AG08396 (cell line): ENCODE measurements at places on chromosomes 13 and 19.

DNA sequence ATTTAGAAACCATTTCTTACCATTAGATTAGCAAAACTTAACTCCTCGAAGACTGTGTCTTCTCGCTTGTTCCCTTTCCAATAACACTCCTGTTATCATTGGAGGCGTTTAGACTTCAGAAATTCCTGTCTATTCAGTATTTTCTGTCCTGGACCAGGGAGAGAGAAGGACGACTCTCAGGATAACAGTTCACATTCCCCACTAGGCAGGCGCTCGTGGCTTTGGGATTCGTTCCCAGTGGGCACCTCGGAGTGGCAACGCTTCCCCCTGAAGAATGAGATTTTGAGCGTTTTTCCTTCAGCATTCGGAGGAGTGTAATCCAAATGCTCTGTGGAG is 429 bp upstream of the ZNF225 start:
- DNase-seq = no peak

GRCh38 chr13:108444448-108444847 is 174.9 kb downstream of the TNFSF13B start:
- no peak for DNase-seq

- DNase-seq = no peak
Observed at GRCh38 chr13:27130979-27131623, 40.5 kb downstream of the USP12 start.

DNA sequence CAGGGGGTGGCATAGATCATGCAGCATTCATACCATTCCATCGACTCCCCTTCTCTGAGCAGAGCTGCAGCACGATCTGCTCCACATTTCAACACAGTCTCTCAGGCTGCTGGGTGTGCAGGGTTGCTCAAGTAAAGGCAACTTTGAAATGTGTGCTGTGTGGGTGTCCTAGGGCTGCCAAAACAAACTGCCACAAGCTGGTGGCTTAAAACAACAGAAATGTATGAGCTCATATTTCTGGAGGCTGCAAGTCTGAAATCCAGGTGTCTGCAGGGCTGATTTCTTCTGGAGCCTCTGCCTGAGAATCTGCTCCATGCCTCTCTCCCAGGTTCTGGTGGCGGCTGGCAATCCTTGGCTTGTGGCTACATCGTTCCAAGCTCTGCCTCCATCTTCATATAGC is 63.7 kb upstream of the WDFY2 start:
- DNase-seq = peak; percentile 37

DNA sequence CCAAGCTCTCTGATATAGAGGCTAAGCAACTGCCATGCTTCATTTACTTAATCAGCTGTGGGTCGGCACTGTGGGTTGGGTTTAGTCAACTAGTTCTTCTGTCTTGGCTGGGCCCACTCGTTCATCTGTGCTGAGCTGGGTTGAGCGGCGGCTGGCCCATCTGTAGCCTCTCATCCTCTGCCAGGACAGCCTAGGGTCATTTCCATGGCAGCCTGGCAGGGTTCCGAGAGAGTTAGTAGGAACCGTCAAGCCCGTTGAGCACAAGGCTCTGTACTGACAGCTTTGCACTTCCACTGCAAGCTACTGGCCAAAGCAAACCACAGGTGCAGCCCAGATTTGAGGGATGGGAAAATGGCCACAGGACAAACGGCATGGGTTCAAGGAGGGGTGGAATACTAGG is 6.6 kb upstream of the ZNF835 start:
- no peak for DNase-seq

DNA sequence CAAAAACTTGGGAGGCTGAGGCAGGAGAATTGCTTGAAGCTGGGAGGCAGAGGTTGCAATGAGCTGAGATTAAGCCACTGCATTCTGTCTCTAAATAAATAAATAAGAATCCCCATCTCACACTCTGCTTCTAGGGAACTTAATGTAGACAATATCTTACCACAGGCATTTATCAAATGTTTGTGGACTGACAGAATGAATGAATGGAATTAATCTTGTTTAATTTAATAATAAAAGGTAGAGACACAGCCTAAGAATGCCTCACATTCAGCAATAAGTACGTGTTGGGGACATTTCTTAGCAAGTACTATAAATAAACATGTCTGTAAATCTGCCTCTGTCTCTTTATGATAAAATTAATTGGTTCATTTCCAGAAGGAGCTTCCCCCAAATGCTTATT is 36.2 kb upstream of the RBM26 start:
- DNase-seq = no peak

DNA sequence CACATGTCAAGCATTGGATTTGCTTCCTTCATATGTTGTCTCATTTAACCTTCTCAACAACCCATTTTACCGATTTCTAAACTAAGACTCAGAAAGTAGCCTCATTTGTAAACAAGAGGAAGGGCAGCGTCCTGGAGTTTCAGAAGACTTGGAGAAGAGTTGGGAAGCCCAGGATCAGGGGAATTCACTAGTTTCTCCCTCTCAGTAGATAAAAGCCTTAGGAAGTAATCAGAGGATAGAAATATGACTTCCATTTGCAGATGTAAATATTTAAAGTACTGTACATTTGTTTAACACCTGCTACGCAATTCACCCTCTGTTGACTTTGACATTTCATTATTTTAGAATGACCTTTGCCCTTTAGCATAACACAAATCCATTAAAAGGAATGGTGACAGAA is 216.4 kb downstream of the DCT start:
- no peak for DNase-seq

- no peak for DNase-seq
Observed at GRCh38 chr13:47109028-47109427, 212.2 kb upstream of the HTR2A start.

DNA sequence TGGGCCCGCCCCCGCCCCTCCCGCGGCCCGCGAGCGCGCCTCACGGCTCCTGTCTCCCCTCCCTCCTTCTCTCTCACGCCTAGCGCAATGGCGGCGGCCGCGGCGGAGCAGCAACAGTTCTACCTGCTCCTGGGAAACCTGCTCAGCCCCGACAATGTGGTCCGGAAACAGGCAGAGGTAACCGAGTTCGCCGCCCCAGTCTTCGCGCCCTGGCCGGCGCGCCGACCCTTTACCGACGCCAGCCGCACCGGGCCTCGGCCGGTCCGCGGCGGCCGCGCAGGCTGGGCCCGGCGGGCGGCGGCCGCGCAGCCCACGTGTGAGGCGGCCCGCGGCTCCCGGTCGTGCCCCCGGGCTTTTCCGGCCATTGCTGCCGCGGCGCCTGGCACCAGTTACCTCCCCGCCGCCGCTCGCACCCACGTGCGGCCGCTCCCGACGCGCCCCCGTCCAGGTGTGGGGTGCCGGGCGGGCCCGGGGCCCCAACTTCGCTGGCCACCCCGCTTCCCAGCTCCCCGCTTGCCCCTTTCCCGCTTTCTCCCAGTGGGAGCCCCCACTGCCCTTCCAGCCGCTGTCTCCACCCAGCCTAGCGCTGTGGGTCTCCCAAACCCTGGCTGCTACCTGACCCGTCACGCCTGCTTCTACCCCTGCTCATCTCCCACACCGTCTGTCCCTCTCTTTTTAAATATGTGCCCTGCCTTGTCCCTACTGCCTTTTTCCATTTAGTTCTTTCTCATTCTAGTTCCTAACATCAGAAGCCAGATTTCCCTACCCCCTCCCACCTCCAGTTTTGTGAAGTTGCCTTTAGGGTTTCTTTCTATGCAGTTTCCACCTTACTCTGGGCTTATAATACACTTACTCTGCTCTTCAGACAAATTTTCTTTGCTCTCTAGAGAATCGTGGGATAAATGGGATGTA is 23.4 kb downstream of the IPO5 start:
- peak; percentile 74 for DNase-seq

DNA sequence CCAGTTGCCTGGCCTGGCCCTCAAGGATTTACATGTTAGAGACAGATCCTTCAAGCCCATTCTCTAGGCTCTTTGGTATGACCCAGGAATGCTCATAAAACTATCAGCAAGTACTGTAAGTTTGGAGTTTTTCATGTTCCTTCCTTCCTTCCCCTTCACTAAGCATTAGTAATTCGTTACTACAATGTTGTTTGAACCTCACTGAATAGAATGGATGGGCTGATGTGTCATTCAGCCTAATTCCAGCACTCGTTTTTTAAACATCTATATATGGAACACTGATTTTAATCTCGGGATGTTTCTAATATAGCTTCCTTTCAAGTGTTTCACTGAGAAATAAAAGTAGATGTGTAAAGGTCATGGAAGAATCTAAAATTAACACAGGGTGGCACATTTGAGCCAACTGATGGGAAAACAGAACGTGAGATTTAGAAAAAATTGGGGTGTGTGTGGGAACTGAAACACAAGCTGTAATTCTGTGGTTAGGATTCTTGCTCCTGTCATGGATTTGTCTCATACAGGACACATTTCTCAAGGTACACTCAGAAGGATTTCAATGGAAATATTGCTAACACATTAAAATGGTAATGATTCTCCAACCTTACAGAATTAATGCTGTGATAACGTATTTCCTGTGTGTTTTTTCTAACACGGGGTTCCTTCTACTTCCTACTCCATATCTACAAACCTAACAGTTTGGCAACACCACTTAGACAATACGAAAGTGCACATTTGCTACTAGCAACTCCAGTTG is 93.4 kb downstream of the FLT1 start:
- peak; percentile 16 for DNase-seq

GRCh38 chr19:7670790-7671189 is 1.9 kb downstream of the RETN start:
- DNase-seq = no peak

DNA sequence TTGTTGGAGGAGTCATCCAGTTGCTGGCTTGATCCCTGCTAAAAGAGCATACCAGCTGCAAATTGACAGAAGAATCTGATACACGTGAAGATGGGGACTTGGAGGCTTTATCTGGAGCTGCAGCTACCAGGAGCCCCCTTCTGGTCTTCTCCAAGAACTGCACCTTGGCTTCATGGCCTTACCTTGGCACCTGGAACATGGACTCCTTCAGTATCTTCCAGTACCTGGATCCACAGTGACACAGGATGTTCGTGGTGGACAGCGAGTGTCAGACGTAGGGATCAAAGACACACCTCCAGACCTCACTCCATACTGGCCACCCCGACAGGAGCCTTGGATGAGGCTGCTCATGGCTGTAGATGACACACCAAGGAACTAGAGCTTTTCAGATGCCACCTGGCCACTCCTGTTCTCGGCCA is 9.9 kb upstream of the ACSBG2 start:
- peak; percentile 67 for DNase-seq

GRCh38 chr13:62629618-62630017 is 1214.0 kb upstream of the PCDH20 start:
- no peak for DNase-seq

- DNase-seq = peak; percentile 17
Observed at GRCh38 chr13:80237646-80238045, 103.3 kb downstream of the SPRY2 start.

GRCh38 chr13:79459906-79460305 is 21.0 kb upstream of the NDFIP2 start:
- no peak for DNase-seq

- peak; percentile 93 for DNase-seq
Observed at GRCh38 chr13:24148414-24149235, 11.9 kb upstream of the SPATA13 start.

DNA sequence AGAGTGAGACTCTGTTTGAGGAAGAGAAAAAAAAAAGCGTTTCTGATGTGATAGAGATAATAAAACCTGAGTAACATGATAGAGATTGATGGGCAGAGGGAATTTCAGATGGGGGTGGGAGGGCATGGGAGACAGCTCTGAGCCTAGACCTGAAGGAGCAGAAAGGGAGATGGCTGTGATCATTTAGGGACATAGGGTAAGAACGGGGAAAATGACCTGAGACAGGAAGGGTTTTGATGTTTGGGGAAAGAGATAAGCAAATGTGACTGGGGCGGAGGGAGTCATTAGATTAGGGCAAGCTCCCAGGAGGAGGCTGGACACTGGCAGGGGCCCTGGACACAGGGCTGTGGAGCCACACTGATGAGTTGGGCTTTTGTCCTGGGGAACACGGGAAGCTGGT is 6.1 kb downstream of the ZNF320 start:
- no peak for DNase-seq

DNA sequence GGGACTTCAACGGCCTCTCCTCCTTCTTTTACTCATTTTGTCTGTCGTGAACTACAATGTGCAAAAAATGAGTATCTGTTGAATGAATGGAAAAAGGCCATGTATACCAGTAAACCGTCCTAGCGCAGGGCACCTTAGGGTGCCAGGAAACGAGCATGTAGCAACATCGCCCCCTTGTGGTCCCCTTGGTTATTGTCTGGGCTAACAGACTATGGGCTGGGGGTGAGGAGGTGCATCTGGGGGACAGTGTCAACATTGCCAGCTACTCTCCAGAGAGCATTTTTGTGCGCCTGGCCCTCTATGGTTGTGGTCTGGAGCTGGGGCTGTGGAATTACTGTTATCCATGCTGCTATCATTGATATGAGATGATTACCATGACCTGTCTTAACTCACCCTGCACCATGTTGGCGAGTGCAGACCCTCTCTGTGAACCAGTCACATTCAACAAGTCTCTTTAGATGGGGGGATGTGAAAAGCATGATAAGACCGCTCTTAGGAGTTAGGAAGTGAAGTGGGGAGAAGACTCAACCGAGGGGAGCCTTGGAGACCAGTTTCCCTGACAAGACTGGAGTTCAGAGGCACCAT is 22.8 kb upstream of the SIGLEC11 start:
- peak; percentile 53 for DNase-seq

DNA sequence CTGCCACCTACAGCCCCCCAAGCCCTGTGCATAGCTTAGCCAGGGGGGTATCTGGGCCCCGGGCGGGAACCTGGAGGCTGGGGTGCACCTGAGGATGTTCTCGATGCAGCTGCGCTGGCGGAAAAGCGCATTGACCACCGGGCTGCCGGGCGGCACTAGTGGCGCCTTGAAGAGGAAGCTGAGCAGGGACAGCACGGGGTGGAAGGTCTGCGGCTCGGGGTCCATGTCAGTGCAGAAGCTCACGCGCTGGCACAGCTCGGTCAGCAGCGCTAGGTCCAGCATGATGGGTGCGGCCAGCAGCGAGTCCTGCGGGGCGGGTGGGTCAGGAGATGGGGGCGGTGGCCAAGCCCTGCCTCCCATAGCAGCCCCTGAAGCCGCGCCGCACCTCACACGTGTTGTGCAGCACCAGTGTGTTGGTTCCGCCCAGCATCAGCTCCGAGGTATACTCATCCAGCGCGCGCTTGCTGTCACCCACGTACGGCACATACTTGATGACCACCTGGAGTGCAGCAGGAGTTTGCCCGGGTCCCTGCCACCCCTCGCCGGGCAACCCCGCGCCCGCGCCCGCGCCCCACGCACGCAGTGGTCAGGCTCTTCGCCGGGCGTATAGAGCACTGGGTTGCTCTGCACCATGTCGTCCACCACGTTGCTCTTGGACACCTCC is 2.6 kb downstream of the ISYNA1 start:
- no peak for DNase-seq

DNA sequence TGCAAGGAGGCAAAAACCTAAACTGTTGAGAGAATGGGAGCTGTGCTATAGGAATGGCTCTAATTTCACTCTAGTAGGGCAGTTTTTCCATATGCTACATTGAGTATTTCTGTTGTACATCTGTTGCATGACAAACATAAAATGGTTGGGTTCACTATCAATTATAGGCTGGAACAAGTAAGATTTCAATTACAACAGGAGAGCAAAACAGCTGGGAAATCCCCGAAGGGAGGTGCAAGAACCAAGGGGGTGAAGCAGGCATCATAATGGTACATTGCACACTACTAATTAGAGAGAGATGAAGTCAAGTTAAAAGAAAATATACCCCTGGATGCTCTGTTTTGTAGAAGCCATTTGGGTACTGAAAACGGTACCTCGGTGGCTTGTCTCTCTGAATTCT is 389.5 kb downstream of the PCDH9 start:
- no peak for DNase-seq

GRCh38 chr19:28350037-28350436 is 862.9 kb downstream of the UQCRFS1 start:
- DNase-seq = no peak

GRCh38 chr19:55377356-55378131 is 918 bp downstream of the TMEM190 start:
- DNase-seq = no peak
